ENCODE measurements at places on chromosomes 3 and 15.

DNA sequence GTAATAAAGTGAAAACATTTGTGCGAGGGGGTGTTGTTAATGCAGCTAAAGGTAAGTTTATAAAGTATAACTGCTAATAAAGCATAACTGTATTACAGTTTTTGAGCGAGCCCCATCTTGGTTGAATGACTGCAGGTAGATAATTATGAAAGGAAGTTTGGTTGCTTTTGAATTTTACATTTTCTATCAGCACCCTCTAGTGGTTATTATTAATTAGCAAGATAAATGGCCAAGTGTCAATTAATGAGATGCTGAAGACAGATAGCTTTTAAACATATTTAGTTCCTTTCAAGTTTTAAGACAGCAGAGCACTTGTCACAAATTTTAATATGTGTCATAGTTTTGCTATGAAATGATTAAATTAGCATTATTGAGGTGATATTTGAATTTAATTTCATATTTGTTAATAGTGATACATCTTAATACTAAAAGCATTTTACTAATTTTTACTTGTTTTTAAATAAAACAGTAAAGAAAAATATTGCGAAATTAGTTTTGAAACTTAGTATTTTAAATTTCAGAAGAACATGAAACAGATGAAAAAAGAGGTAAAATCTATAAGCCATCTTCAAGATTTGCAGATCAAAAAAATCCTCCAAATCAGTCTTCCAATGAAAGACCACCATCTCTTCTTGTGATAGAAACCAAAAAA lies 15.1 kb downstream of the U2SURP start:
- no peak for DNase-seq

GRCh38 chr3:39021029-39021428 lies 30.7 kb downstream of the SCN11A start:
- DNase-seq = no peak

DNA sequence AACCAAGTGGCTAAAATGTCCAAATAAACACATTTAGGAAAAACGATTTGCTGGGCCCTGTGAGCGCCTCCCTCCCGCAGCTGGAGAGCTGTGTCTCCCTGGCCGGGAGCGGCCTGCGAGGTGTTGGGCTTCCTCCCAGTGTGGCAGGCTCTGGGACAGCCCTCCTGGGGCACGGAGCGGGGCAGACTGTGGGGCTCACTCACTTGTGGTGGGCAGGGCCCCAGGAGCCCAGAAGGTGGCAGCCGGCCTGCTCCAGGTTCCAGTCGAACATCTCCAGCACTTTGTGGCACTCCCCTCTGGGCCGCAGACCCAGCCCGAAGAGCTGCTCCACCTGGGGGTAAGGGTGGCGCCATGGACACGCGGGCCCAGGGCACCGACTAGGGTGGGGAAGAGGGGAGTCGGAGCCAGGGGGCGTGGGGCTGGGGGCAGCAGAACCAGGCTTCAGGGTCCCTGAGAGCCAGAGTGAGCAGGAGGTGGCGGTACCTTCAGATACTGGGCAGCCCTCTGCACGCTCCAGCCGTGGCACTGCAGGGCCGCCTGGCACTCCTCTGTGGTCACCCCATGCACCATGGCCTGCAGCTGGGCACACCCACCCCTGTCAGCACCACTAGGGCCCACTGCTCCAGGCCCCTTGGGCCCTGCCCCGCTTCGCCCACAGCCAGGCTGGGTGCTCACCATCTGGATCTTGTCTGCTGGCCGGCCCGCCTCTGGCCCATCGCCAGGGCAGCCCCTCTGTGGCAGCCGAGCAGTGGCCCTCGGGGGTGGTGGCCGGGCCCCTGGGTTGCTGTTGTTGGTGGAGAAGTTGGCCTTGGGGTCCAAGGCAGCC lies 41.5 kb downstream of the TNK2 start:
- no peak for DNase-seq

DNA sequence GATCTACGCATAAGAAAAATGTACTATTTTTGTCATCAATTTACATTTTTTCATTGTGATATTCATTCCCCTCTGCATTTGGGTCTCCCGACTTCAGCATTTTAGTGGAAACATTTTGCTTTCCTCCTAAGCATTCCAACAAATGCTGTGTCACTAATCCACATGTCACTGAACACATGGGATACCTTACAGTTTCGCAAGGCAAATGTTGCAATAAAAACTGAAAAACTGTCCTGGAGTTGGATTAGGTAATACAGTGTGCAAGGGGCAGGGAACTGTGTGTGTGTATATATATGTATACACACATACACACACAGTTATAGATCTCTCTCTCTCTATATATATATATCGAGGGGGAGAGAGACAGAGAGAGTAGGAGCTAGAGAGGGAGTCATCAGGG lies 632.2 kb downstream of the MAGI1 start:
- peak; percentile 27 for DNase-seq

- no peak for DNase-seq
Observed at GRCh38 chr15:66945842-66946241, 119.6 kb upstream of the SMAD3 start.

DNA sequence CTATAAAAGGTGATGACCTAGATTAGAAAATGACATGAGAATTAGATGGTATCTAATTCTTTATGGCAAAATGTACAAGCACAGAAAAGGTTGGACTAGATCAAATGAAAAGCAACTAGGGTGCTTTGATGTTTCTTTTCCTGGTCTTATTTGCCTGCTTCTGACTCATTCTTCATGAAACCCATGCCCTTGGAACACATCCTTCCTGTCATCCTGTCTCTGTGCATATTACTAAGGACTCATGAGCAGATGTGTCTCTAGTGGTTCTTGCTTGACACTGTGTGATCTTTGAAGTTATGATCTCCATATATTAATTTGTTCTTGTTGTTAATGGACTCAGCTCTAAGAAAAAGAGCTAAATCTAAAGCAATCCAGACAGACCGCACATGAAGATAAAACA lies 314.0 kb downstream of the ERC2 start:
- no peak for DNase-seq

- no peak for DNase-seq
Observed at GRCh38 chr3:89414270-89414669, 306.8 kb downstream of the EPHA3 start.

GRCh38 chr3:102736288-102736974 lies 301.6 kb downstream of the ZPLD1 start:
- no peak for DNase-seq

GRCh38 chr3:48430708-48431101 lies 819 bp upstream of the PLXNB1 start:
- DNase-seq = no peak

GRCh38 chr15:43208052-43209002 lies 12.5 kb downstream of the EPB42 start:
- DNase-seq = no peak

GRCh38 chr3:186989429-186989828 lies 59.1 kb downstream of the ST6GAL1 start:
- no peak for DNase-seq

- no peak for DNase-seq
Observed at GRCh38 chr3:37072892-37073291, 79.6 kb downstream of the MLH1 start.

DNA sequence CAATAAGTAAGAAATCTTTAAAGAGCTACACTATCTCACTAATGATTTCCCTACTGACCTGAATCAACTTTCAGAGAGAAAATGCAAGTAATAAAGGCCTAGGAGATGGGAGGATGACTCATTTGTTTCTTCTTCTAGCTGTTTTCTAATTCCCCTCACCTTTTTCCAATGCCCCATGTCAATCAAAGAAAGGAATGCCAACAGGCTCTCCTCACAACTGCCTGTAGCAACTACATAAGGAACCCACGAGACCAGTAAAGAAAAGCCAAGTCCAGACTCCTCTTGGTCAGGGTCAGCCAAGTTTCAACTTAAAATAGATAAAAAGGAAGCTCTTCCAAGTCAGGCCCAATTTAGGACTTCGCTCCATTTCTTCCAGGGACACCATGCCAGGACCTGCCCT lies 201.9 kb downstream of the TNIK start:
- DNase-seq = no peak

- DNase-seq = no peak
Observed at GRCh38 chr3:53795176-53795575, 51.0 kb downstream of the CHDH start.

Measured in GM04503 (cell line).